Endodermal cell (in vitro differentiated cells): ENCODE measurements at places on chromosomes 5 and 9.
A peak's percentile ranks its signal among the peaks of the same experiment; 100 is the strongest.

- no peaks in the 10 kb centered on the region for H3K27me3 ChIP-seq
- no peaks in the 10 kb centered on the region for H3K36me3 ChIP-seq
- H3K4me3 ChIP-seq = no peak overlapping the region
- no peak overlapping the region for H3K27ac ChIP-seq
Observed at GRCh38 chr5:65871182-65871581, 55.2 kb upstream of the ERBIN start.

DNA sequence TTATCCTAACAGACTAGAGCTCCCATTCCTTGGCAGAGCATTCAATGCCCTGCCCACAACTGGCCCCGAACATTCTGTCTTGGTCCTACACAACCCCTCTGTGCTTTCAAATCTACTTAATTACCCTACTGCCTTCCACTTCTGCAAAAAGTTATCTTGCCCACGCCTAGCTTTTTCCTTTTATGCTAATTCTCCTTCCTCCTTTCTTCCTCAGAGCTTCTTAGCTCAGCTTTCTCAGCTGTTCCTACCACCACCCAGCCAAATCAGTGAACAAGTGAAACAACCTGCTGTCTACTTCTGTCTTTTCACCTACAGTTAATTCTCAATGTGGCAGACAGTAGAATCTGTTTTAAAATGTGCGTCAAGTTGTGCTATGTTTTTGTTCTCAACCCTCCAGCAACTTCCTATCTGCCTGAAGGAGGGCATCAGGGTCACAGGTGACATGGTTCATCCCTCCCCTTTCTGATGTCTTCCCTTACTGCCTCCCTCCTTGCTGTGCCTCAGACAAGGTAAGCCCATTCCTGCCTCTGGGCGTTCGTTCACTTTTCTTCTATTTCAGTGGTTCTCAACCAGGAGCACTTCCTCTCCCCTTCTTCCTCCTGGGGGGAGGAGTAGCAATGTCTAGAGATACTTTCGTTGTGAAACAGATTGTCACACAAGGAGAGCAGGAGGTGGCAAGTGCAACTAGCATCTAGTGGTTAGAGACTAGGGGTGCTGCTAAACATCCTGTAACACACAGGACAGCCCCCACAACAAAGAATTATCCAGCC lies 1.3 kb upstream of the REEP5 start:
- H3K4me1 ChIP-seq = peaks cover 3% of the 10 kb centered on the region
- DNase-seq = no peak
- H3K27ac ChIP-seq = no peak overlapping the region
- H3K4me3 ChIP-seq = no peak overlapping the region
- H3K27me3 ChIP-seq = peaks cover 18% of the 10 kb centered on the region

DNA sequence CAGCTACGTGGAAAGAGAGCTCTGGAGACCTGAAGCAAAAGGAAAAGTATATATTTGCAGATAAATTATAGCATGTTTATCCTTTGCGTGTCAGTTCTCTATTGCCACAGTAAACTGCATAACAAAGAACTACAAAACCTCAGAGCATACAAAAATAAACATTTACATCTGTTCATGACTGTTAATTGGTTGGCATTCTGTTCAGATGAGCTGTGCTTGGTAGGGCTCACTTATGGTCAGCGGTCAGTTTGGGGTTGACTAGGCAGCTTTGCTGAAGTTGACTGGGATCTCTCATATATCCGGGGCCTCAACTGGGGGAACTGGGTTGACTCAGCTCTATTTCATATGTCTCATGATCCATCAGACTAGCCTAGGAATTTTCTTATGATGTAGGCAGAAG lies 257.7 kb downstream of the TLE1 start:
- no peak for DNase-seq
- H3K4me3 ChIP-seq = no peak overlapping the region
- no peaks in the 10 kb centered on the region for H3K36me3 ChIP-seq
- H3K27ac ChIP-seq = no peak overlapping the region

DNA sequence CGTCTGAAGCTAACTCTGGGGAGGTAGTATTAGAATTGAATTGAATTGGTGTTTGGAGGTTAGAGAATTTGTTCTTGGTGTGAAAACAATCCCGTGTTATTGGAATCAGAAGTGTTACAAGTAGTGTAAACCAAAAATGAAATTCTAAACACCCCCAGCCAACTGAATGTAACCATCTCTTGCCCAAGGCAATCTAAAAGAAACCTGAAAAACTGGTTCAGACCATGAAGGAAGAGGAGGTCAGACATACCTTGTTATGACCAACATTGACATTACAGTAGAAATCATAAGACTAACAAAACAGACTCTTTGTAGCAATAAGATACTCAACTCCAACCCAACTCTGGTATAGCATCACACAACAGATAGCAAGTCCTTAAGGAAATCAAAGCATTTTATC lies 159.0 kb downstream of the TUSC1 start:
- H3K36me3 ChIP-seq = no peaks in the 10 kb centered on the region
- no peaks in the 10 kb centered on the region for H3K4me1 ChIP-seq
- DNase-seq = no peak
- no peaks in the 10 kb centered on the region for H3K27me3 ChIP-seq

GRCh38 chr5:83817591-83817990 lies 96.9 kb upstream of the HAPLN1 start:
- H3K36me3 ChIP-seq = no peaks in the 10 kb centered on the region
- no peak overlapping the region for H3K27ac ChIP-seq
- H3K27me3 ChIP-seq = no peaks in the 10 kb centered on the region
- no peak for DNase-seq

DNA sequence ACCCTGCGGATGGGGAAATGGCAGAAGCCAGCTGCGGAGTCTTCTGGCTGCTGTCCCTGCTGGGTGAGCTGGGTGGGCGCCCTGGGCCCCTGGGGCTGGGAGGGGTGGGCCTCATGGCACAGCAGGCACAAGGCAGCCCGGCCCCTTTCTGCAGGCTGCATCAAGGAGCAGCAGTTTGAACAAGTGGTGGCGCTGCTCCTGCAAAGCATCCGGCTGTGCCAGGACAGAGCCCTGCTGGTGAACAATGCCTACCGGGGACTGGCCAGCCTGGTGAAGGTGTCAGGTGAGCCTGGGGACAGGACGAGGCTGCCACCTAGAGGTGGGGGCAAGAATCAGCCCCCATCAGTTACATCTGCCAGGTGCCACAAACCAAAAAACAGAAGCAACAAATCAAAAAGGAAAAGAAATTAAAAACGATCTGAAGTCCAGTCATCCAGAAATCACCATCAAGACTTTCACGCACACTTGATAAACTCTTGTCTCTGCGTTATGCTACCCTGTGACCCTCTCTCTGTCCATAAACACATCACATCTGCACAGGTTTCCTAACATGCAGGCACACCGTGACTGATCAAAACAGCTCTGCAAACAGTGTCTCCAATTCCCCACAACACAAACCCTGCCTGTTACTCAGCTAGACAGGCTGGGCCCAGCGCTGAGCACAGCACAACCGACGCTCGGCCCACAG lies 13.9 kb downstream of the REXO4 start:
- peak; percentile 86 for DNase-seq
- no peaks in the 10 kb centered on the region for H3K27me3 ChIP-seq
- peaks cover 29% of the 10 kb centered on the region for H3K36me3 ChIP-seq
- H3K27ac ChIP-seq = no peak overlapping the region

GRCh38 chr5:98772415-98773213 lies 849 bp upstream of the RGMB start:
- DNase-seq = peak; percentile 93
- H3K36me3 ChIP-seq = peaks cover 24% of the 10 kb centered on the region
- peak overlapping the region; percentile 68 for H3K27ac ChIP-seq
- H3K27me3 ChIP-seq = no peaks in the 10 kb centered on the region
- H3K4me3 ChIP-seq = peak overlapping the region; percentile 98

- H3K27ac ChIP-seq = no peak overlapping the region
- H3K4me1 ChIP-seq = no peaks in the 10 kb centered on the region
- no peaks in the 10 kb centered on the region for H3K36me3 ChIP-seq
- no peak for DNase-seq
- no peak overlapping the region for H3K4me3 ChIP-seq
Observed at GRCh38 chr9:126207256-126207655, 119.4 kb upstream of the MVB12B start.

GRCh38 chr5:172533399-172534228 lies 79.3 kb upstream of the SH3PXD2B start:
- no peak overlapping the region for H3K27ac ChIP-seq
- no peak overlapping the region for H3K4me3 ChIP-seq
- DNase-seq = peak; percentile 45
- no peaks in the 10 kb centered on the region for H3K27me3 ChIP-seq

- H3K4me3 ChIP-seq = no peak overlapping the region
- no peaks in the 10 kb centered on the region for H3K4me1 ChIP-seq
- DNase-seq = no peak
Observed at GRCh38 chr9:81424431-81424830, 264.9 kb downstream of the TLE1 start.

DNA sequence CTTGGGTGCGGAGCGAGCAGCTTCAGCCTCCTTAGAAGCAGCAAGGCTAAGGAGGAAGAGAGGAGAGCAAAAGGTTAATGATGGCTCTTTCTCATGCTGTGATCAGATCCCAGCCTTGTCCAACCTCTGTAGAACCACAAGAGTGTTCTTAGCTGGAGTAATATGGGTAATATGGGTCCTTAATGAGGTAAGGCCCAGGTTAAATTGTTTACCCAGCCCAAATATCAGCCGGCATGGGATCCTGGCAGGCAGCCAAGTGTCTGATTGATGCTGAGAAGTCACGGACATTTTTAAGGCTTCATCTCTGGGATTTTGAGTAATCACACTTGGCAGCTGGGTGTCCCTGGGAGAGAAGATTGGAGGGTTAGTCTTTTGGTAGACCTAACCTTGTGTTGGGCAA lies 32.3 kb downstream of the GLRA1 start:
- peaks cover 10% of the 10 kb centered on the region for H3K4me1 ChIP-seq
- H3K36me3 ChIP-seq = no peaks in the 10 kb centered on the region
- H3K27ac ChIP-seq = no peak overlapping the region
- H3K4me3 ChIP-seq = no peak overlapping the region
- peaks cover 15% of the 10 kb centered on the region for H3K27me3 ChIP-seq

GRCh38 chr5:31809050-31809870 lies 170.3 kb downstream of the PDZD2 start:
- H3K4me1 ChIP-seq = no peaks in the 10 kb centered on the region
- peak; percentile 92 for DNase-seq
- H3K27ac ChIP-seq = no peak overlapping the region
- no peaks in the 10 kb centered on the region for H3K36me3 ChIP-seq
- no peaks in the 10 kb centered on the region for H3K27me3 ChIP-seq
- H3K4me3 ChIP-seq = no peak overlapping the region

- DNase-seq = no peak
Observed at GRCh38 chr5:123746683-123747360, 234.8 kb downstream of the CSNK1G3 start.

GRCh38 chr5:170701334-170701733 lies 82.2 kb upstream of the GABRP start:
- no peaks in the 10 kb centered on the region for H3K36me3 ChIP-seq
- peak; percentile 65 for DNase-seq
- H3K27ac ChIP-seq = no peak overlapping the region
- H3K4me1 ChIP-seq = no peaks in the 10 kb centered on the region
- no peaks in the 10 kb centered on the region for H3K27me3 ChIP-seq

DNA sequence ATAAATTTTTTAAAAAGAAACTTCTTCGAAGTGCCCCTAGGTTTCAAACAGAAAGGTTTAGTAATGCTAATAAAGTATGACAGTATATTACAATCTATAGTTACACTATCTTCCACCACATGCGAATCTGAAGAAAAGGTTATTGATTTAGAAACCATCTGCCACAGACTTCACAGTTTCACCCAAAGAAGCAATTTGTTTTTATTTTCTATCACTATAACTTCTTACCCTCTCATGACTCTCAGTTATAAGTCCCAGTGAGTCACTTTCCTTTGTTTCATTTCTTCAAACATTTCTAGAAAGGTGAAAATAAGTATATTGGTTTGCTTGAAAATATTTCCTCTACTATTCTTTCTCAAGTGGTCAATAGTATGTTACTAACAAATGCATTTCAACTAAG lies 93.6 kb downstream of the MCTP1 start:
- no peak for DNase-seq
- no peak overlapping the region for H3K4me3 ChIP-seq
- H3K27ac ChIP-seq = no peak overlapping the region
- no peaks in the 10 kb centered on the region for H3K27me3 ChIP-seq

GRCh38 chr5:58294598-58295305 lies 165.1 kb downstream of the PLK2 start:
- no peaks in the 10 kb centered on the region for H3K27me3 ChIP-seq
- no peak for DNase-seq
- H3K4me3 ChIP-seq = no peak overlapping the region
- no peak overlapping the region for H3K27ac ChIP-seq
- H3K4me1 ChIP-seq = no peaks in the 10 kb centered on the region

DNA sequence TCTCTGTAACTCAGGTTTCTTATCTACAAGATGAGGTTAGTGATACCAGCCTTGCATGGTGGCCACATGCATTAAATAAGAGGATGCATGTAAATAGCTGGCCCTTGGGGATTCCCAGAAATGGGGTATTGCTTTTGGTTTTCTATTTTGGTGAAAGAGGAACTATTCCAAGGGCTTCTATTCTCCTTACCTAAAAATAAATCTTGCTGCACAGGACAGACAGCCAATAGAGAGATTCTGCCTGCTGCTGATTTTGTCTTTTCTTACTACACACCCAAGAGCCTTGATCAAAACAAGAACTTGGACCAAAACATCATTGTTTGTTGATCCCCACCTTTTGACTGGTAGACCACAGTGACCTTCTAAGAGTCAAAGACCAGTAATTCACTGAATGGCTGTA lies 161.8 kb downstream of the PJA2 start:
- no peak overlapping the region for H3K27ac ChIP-seq
- no peaks in the 10 kb centered on the region for H3K27me3 ChIP-seq
- H3K4me1 ChIP-seq = no peaks in the 10 kb centered on the region

DNA sequence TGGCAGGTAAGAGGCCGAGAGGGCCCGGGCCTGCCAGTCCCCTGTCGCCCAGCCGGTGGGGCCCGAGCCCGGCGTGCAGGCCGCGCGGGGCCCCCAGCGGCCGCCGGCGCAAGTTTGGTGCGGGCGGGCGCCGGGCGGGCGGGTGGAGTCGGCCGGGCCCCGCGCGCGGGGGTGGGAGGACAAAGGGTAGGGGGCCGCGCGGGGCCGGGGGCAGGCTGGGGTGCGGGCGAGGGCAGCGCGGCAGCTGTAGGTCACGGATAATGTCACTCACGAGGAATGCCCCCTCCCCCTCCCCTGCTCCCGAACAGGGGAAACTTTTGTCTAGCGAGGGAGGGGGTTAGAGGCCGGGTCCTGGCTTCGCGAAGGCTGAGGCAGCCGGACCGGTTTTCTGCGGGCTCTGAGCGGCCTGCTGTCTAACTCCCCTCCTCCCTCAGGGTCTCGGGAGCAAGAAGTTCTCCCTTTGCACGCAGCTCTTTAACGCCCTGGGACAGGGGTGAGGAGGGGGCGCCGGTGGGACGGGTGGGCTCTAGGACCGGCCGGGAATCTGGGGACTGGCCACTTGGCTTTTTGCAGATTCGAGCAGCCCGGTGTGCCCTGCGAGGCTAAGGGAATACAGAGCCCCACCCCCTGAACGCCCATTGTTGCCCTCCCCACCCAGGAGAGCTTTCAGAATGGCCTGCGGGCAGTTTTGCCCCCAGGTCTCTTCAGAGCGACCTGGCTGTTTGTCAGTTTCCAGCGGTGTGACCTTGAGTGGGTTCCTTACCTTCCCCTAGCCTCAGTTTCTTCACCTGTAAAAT lies 21.3 kb upstream of the NDST1 start:
- peak overlapping the region; percentile 98 for H3K27ac ChIP-seq
- H3K4me1 ChIP-seq = peaks cover 14% of the 10 kb centered on the region
- H3K4me3 ChIP-seq = peak overlapping the region; percentile 84
- no peaks in the 10 kb centered on the region for H3K27me3 ChIP-seq

GRCh38 chr5:76590027-76590426 lies 33.2 kb downstream of the F2RL2 start:
- H3K36me3 ChIP-seq = no peaks in the 10 kb centered on the region
- H3K27ac ChIP-seq = no peak overlapping the region
- H3K27me3 ChIP-seq = no peaks in the 10 kb centered on the region
- no peak overlapping the region for H3K4me3 ChIP-seq

GRCh38 chr5:147688656-147689356 lies 93.7 kb downstream of the JAKMIP2 start:
- no peak overlapping the region for H3K4me3 ChIP-seq
- no peaks in the 10 kb centered on the region for H3K27me3 ChIP-seq
- no peak overlapping the region for H3K27ac ChIP-seq
